Activated naive CD4-positive, alpha-beta T cell (primary cell): ENCODE measurements at places on chromosomes 3 and 15.

DNA sequence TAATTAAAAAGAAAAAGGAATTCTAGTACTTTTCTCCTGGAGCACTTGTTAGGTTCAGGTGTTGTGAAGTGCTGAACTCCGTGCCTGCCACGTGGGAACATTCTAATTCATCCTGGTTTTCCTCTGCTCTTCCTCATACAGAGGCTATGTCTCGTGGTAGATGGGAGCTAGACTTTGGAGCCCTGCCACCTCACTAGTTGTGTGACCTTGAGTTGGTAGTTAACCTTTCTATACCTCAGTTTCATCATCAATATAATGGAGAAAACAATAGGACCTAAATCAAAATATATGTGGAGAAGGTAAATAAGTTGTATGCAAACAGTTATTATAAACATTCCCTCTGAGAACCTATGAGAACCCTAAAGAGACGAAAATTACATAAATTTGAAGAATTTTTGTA, 10.6 kb downstream of the ALAS1 start:
- DNase-seq, result no peak

DNA sequence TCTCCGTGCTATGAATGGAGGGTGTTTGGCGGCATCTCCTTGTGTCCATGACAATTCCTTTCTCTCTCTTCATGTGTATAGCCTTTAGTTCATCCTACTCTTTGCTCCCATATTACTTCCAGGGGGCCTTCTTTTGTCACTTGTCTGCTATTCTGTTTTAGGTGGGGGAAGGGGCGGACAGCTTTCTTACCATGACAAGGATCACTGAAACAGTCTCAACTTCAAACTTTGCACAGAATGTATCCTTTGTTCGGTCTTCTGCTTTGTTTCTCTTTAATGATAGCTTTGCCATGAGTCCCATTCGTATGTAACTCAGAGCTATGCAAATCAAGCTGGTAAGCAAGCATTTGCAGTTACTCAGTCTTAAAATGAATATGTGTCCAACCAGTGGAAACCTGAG, 294.2 kb downstream of the TIGIT start:
- DNase-seq, result no peak

DNA sequence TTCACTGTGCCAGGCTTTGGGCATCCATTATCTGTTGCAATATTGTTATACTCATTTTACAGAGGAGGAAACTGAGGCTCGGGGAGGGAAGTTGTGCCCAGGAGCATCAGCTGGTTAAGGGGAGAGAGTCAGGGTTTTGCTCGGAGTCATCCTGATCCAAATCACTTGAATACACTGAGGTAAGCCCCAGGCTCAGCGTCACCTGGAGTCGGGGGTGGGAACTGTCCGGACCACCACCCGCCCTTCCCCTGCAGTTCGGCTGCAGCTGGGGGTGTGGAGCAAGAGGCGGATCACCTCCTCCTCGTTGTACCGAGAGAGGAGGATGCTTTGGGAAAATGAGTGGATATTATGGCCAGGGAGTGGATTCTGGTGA, 646 bp downstream of the HRH1 start:
- DNase-seq, result no peak

GRCh38 chr3:31968369-31968926, 12.6 kb downstream of the OSBPL10 start:
- DNase-seq, result no peak

GRCh38 chr3:47581422-47581821, 2.8 kb upstream of the CSPG5 start:
- DNase-seq, result no peak

DNA sequence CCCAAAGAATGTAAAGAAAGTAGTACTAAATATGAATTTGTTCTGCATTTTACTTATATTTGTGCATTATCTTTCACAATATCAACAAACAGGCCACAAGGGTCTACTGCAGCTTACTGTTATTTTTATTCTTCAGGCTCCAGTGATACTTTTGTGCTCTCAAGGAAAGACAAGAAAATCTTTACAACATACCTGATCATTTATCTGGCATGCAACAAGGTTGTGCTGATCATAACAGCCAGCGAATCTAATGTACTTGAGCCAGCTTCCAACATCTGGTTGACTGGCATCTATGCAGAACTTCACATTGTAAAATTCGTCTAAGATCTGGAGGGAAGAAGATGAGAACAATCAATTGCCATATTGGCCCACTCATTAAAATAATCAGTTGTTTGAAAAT, 520.0 kb downstream of the MECOM start:
- DNase-seq, result no peak

- DNase-seq, result no peak
Observed at GRCh38 chr3:66031102-66031698, 7.5 kb downstream of the MAGI1 start.

DNA sequence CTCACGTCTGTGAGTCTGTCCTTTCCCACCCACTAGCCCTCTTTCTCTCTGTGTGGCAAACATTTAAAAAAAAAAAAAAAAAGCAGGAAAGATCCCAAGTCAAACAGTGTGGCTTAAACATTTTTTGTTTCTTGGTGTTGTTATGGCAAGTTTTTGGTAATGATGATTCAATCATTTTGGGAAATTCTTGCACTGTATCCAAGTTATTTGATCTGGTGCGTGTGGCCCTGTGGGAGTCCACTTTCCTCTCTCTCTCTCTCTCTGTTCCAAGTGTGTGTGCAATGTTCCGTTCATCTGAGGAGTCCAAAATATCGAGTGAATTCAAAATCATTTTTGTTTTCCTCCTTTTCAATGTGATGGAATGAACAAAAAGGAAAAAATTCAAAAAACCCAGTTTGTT, 97.7 kb downstream of the GAP43 start:
- no peak for DNase-seq

DNA sequence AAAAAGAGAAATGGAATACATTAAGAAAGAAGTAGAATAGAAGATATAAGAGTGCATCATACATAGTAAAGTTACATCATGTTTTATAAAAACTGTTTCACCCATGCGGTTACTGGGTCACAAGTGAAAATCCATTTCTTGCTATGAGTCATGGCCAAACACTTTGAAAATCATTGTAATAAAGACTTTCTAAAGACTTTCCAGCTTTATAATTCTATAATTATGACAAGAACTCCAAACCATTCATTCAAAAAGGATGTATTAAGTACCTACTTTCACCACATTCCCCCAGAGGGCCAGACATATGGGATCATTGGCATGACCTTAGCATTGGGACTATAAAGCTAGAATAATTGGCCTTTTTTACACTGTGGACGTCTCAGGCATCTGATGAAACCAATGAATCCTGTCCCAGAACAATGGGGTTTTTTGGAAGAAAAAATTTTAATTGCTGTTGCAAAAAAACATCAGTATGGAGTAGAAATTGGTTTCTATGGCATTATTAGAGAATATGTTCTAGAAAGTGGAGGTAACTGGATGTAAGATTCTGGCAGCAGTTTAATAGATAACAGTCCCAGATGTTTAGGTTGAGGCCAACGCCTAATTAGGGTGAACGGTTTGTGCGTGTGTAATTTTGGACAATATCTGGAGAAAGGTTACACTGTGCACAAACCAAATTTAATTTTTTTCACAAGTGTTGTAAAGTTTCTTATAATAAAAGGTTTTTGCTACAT, 3.3 kb upstream of the SKIC8 start:
- no peak for DNase-seq

GRCh38 chr15:55741833-55742497, 987 bp downstream of the PRTG start:
- DNase-seq, result no peak

- DNase-seq, result no peak
Observed at GRCh38 chr3:34405159-34405558, 606.7 kb downstream of the PDCD6IP start.

- DNase-seq, result no peak
Observed at GRCh38 chr3:165459924-165460835, 264.0 kb upstream of the SLITRK3 start.

GRCh38 chr15:58522391-58522790, 90.6 kb downstream of the LIPC start:
- DNase-seq, result no peak

DNA sequence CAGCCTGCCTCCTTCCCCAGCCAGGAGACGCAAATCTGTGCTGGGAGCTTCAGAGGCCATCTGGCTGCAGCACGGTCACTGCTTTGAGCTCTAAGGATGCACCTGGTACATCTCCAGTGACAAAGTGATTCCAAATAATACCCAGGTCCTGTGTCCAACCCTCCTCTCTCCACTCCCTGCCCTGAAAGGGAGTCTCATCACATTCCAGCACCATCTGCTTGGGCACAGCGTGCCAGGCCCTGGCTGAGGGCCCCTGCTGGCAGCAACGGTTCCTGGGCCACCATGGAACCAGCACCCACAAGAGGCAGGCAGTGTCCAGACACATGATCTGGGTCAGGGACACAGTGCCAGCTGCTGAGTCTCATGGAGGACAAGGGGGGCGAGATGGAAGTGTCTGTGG, 81.3 kb downstream of the MTHFS start:
- no peak for DNase-seq

GRCh38 chr3:168506589-168506988, 410.9 kb upstream of the GOLIM4 start:
- no peak for DNase-seq

- DNase-seq, result no peak
Observed at GRCh38 chr15:71792521-71792920, 17.8 kb upstream of the NR2E3 start.

DNA sequence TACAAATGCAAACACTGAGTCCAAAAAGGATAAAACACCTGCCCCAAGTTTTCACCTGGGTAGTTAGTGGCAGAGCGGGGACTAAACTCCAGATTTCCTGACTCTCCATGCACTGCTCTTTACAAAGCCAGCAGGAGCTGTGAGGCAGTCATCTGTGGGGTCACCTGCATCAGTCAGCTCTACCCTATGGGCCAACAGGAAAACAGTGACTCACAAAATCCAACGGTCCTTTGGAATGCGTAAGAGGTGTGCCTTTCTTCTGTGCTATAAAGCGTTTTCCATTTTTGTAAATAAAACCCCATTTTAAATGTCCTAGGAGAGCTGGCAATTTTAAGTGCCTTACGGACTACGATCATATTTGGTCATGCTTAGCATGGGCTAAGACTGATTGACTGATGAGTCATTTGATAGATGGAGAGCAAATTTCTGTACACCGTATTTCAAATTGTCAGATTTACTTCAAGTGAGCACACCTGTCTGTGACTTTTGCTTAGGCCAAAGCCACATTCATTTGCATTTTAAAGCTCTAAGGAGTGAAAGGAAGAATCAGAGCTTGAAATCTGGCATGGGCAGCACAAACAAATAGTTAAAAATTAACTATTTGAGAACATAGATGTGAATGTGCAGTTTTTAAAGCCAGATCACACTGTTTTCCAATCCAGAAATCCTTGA, 4.4 kb upstream of the COL8A1 start:
- no peak for DNase-seq
